ENCODE measurements at places on chromosomes 13 and 19.
A peak's percentile ranks its signal among the peaks of the same experiment; 100 is the strongest.

- peak; percentile 9 for DNase-seq
These were observed 15.5 kb downstream of the DPP9 start for GRCh38 chr19:4707956-4708650.

DNA sequence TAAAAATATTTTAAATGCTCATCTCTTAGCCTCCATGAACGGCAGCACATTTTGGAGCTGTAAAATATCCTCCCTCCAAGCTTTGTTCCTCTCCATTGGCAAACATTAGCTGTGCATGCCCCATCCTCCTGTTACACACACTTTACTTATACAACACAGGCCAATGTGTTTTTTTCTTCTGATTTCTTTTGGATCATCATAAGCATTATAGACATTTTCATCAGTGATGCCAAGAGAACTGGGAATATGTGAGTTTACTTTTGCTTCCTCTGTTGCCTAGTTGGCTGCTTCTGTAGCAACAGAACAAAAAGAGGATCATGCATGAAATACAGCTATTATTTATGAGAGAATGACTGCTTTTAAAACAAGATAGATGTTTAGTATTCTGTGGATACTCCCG, 142.6 kb downstream of the PCDH9 start:
- no peak for DNase-seq

DNA sequence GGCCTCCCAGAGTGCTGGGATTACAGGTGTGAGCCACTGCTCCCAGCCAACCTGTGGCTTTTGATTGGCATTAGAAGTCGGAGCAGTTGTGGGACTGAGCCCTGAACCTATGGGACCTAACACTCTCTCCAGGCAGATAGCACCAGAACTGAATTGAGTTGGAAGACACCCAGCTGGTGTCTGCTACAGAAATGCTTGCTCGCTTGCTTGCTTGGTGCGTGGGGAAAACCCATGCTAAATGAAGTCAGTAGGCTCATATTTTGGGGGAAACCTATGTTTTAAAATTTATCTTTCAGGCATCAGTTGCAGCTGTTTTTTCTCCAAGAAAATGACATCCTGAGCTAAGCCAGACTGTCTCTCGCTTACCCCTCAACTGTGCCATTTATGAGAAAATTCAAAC, 158.5 kb upstream of the RFC3 start:
- no peak for DNase-seq

GRCh38 chr19:35140962-35141836, 1.9 kb upstream of the FXYD7 start:
- DNase-seq, result peak; percentile 89

DNA sequence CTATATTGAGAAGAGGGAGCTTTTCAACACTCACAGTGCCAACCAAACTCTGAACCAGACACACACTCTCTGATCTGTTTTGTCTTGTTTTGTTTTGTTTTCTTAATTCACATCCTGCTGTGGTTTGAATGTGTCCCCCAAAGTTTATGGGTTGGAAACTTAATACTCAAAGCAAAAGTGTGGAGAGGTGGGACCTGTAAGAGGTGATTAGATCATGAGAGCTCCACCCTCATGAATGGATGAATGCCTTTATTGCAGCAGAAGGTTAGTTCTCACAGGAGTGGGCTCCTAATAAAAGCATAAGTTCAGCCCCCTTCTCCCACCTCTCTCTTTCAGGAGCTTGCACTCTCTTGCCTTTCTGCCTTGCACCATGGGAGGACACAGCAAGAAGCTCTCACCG, 957.1 kb downstream of the PCDH9 start:
- no peak for DNase-seq

GRCh38 chr13:25982907-25983306, 68.9 kb downstream of the SHISA2 start:
- no peak for DNase-seq

DNA sequence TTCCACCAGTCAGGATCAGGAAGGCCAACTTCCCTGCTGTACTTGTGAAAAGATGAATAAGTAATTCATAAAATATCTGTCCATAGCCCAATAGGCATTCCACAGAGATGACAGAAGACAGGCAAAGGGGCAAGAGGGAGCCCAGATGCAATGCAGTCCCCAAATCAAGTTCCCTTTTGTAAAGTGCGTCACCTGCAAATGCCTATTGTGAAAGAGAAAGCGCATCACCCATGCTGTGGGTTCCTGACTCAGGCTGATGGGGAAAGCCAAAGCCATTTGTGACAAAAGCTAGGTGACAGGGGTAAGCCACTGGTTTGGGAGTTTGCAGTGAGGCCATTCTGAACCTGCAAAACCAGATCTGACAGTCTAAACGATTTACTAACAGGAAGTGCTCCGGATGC, 157.5 kb upstream of the ZNF536 start:
- DNase-seq, result no peak

DNA sequence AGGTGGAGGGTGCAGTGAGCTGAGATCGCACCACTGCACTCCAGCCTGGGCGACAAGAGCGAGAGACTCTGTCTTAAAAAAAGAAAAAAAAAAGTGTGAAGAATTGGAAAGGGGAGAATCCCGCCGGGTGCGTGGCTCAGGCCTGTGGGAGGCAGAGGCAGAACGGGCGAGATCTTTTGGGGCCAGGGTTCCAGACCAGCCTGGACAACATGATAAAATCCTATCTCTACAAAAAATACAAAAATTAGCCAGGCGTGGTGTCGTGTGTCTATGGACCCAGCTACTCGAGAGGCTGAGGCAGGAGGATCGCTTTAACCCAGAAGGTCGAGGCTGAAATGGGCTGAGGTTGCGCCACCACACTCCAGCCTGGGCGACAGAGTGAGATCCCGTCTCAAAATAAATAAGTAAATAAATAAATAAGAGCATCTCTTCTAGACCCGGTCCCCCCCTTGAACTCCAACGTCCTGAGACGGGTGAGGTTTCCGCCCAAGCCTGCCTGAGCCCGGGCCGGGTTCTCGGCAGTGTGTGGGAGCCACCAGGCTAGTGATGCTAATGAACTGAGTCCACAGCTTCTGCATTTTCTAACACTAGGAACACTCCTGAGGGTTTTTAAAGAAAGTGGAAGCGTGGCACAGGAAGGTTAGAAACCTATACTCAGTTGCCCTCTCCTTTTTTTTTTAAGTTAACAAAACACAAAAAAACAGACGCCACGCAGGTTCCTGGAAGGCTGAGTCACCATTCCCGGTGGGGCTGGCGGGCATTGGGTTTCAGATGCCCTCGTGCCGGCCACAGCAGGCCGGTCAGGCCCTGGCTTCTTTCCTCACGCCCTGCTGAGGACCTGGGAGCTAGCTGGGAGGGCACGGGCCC, 22.0 kb downstream of the GPX4 start:
- DNase-seq, result peak; percentile 16

DNA sequence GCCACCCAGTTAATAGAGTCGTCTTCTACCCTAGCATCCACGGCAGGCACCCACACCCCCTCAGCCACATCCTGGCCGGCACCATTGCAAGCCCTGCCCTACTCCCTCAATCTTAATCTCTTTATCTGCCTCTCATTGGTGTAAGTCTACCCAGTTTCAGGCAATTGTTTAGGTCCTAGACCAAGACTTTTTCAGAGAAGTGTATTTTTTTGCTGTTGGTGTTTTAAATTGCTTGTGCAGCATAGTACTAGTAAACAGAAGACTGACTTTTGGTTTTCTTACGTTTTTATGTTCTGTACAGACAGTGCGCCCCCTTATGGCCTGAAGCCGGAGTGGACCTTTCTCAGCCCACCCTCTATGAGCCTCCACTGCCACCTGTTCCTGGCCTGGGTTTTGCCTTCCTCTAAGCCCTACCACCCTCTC, 2.3 kb upstream of the LCP1 start:
- DNase-seq, result no peak

DNA sequence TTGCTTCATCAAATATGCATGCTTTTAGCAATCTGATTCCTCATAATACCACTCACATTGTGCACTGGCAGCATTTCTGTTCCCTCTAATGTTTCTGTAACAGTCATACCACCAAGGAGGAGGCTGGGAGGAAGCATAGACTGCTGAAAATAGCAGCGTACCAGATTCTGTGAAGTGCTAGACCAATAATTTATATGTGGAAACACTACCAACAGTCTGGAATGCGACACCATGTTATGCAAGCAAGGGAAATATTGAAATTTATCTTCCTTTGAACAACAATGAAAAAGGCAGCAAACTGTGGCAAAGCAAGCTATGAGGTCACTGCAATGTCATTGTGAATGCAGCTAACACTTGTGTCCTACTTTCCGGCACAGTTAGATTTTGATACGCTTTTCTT, 1388.0 kb downstream of the EFNB2 start:
- no peak for DNase-seq

GRCh38 chr13:38202740-38203139, 146.9 kb upstream of the UFM1 start:
- DNase-seq, result peak; percentile 44

DNA sequence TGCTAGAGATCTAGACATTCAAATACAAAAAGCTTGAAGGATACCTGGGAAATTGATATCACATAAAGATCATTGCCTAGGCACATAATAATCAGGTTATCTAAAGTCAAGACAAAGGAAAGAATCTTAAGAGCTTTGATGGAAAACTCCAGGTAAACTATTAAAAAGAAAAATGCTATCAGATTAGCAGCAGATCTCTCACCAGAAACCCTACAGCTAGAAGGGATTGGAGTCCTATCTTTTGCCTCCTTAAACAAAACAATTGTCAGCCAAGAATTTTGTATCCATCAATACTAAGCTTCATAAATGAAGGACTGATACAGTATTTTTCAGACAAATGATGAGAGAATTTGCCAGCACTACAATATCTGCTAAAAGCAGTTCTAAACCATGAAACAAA, 682.4 kb upstream of the ATXN8OS start:
- DNase-seq, result no peak

- DNase-seq, result no peak
These were observed 15.5 kb upstream of the SLC7A10 start for GRCh38 chr19:33241091-33241529.

GRCh38 chr19:531753-532560, at the start of gene CDC34:
CDC34 (plus strand) TSS chr19:531760; CDS start chr19:531932, 172 bp downstream.
- no peak for DNase-seq

GRCh38 chr13:20582026-20582425, 15.1 kb downstream of the IFT88 start:
- no peak for DNase-seq

DNA sequence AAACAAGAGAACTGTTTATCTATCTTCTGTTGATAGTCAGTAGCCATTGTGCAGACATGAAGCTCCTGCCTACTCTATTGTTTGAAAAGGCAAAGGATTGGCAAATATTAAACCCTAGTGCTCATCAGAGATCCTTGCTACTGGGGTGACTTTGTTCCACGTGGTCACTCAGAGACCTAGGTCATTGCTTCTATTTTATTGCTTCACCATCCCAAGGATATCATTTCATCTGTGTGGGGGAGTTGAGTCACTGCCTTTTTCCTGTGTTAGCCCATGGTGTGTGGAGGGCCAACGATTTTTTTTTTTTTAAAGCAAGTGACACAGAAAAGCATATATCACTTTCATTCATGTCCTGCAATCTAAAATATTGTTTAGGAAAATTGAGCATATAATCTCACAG, 254.1 kb upstream of the RXFP2 start:
- no peak for DNase-seq

DNA sequence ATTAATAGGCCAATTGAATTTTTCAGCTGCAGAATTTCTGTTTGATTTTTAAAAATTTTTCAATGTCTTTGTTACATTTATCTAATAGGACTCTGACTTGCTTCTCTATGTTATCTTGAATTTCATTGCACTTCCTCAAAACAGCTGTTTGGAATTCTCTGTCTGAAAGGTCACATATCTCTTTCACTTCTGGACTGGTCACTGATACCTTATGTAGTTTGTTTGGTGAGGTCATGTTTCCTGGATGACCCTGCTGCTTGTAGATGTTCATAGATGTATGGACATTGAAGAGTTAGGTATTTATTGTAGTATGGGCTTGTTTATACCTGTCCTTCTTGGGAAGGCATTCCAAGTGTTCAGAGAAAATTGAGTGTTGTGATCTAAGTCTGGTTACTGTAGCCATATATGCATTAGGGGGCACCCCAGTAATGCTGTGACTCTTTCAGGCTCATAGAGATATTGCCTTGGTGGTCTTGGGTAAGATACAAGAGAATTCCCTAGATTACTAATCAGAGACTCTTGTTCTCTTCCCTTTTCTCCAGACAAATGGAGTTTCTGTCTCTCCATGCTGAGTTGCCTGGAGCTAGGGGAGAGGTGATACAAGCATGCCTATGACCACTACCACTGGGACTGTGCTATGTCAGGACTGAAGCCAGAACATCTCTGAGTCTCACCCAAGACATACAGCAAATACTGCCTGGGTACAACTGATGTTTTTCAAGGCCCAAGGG, 27.8 kb downstream of the RFC3 start:
- DNase-seq, result no peak

DNA sequence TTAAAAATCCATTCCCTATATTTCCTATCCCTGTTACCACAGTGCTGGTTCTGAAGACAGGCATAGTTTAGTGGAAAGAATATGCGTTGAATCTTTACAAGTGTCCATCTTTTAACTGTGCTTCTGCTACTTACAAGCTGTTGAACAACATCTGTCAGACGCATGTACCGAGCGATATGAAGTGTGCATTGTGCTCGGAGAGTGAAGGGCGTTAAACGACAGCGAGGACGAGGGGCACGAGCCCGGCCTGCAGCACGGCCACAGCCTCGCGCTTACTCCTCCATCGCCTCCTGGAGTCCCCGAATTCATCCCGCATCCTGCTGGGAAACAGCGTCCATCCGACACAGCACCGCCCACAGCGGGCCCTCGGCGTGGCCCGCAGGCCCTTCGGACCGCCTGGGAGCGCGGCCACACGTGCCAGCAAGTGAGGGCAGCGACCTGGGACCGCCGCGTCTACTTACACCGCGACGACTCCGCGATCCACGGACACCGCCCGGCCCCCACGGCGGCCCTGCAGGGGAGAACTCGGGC, 514 bp downstream of the PCID2 start:
- DNase-seq, result peak; percentile 60

GRCh38 chr13:28467034-28467433, 27.9 kb downstream of the FLT1 start:
- DNase-seq, result no peak

GRCh38 chr13:107644136-107644535, 571.2 kb downstream of the LIG4 start:
- DNase-seq, result no peak

GRCh38 chr19:5048727-5049553, 80.0 kb downstream of the KDM4B start:
- peak; percentile 42 for DNase-seq

- DNase-seq, result no peak
These were observed 168.8 kb upstream of the ZNF507 start for GRCh38 chr19:32176591-32176990.

DNA sequence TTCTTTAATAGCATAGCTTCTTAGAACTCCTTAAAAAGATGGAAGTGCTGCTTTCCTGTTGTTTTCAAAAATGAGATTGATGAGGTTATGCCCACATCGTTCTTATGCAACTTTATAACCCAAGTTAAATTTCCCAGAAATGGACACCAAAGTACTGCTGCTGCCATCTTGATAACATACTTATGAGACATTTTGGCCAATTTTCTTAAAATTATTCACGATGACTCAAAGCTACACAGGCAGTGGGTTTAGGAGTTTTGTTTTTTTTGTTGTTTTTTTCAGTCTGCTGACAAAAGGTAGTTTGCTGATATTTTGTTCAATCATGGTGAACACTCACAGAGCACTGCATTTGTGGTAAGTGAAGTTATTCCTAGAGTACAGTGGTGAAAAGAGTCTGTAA, 54.9 kb upstream of the RFC3 start:
- DNase-seq, result no peak

GRCh38 chr13:33199289-33199850, 86.2 kb downstream of the STARD13 start:
- DNase-seq, result no peak

All from kidney tubule cell (primary cell).